Keratinocyte (primary cell): ENCODE measurements at places on chromosomes 4 and X.

- no peak for DNase-seq
Observed at GRCh38 chr4:22686141-22686540, 6.6 kb upstream of the GBA3 start.

GRCh38 chrX:46686003-46686645, 72.8 kb downstream of the SLC9A7 start:
- DNase-seq: no peak

DNA sequence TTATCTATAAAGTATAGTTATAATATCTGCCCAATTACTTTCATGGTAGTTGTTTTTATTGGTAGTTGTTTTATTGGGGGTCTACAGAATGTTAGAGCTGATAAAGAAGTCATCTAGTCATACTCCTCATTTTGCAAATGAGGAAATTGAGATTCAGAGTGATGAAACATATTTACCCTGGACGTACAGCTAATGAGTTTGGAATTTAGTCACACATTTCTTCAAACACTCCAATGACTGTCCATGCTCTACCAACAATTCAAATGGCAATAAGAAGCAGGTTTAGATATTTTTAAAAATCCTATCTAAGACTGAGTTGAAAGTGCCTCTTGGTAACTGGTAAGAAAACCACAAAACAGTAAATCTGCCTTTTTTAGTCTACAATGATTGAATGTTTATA, 98.2 kb downstream of the MAGEC1 start:
- DNase-seq: no peak

- no peak for DNase-seq
Observed at GRCh38 chrX:80246271-80246670, 174.0 kb upstream of the TENT5D start.

GRCh38 chrX:68922013-68922412, 93.2 kb downstream of the EFNB1 start:
- no peak for DNase-seq

GRCh38 chr4:158949099-158949498, 153.8 kb upstream of the RAPGEF2 start:
- DNase-seq: no peak

GRCh38 chr4:26424838-26425237, 65.4 kb downstream of the CCKAR start:
- DNase-seq: no peak

DNA sequence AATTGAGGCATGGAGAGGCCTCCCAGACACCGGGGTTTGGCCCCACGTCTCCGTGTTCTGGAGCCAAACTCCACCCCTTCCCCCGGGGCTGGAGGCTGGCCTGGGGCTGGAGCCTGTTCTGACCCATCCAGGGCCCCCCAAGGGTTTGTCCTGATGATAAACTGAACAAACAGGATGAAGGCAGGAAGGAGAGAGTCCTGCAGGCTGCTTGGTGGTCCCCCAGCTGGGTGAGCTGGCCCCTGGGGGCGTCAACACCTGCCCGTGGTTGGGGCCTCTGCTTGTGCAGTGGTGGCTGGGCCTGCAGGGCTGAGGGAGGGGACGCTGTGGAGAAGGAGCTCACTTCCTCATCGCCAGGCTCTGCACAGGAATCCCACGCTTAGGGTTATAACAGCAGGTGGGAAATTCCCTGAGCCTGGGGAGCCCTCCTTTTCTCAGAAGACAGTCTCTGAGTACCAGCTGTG, 2.3 kb downstream of the SH3TC1 start:
- no peak for DNase-seq

GRCh38 chr4:137804906-137805495, 272.7 kb upstream of the PCDH18 start:
- DNase-seq: no peak

DNA sequence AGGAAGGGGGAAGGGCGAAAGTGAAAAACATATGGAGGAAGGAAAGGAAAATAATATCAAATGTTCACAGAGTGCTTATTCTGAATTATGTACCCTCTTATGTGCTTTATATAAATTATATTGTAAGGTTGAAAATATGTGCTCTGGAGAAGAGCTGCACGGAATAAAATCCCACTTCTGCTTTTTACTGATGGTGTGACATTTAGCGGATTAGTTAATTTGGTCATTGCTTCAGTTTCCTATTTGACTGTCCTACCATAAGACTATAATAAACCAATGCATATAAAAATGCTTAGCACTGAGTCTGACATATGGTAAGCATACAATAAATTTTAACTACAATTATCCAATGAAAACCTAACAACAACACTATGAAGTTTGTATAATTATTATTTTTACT, 86.2 kb downstream of the NPFFR2 start:
- DNase-seq: no peak

GRCh38 chr4:13325744-13326143, 158.4 kb downstream of the RAB28 start:
- no peak for DNase-seq

DNA sequence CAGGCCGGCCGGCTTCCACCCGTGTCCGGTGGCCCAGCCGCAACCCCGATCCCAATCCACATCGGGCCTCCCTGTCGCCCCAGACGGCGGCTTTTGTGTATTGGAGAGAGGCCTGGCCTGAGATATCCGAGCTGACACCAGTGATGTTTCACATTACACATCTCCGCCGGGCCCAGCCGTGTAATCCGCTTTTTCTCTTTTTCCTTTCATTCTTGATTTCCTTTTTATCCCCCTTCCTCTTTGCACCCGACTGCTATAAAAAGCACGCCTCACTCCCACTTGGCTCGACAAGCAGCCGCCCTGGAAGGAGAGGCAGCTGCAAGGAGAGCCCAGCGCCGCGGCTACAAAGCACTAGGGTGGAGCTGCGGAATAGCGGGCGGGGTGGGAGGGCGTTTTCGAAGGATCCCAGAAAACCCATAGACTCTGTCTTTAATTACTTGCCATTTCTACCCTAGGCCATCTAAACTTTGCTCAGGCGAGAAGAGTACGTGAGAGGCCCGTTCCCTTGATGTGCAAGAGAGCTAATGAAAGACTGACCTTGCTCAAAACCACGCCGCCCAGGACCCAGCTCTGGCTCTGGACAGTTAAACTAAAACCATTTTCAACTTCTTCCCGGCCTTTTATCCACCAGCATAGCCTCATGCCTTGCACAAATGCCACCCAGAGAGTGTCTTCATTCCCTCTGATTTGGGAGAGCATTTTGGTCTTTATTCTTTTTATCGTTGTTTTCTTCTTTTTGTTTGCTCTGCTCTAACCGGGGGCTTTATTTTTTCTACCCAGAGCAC, 3.2 kb downstream of the PITX2 start:
- DNase-seq: no peak

DNA sequence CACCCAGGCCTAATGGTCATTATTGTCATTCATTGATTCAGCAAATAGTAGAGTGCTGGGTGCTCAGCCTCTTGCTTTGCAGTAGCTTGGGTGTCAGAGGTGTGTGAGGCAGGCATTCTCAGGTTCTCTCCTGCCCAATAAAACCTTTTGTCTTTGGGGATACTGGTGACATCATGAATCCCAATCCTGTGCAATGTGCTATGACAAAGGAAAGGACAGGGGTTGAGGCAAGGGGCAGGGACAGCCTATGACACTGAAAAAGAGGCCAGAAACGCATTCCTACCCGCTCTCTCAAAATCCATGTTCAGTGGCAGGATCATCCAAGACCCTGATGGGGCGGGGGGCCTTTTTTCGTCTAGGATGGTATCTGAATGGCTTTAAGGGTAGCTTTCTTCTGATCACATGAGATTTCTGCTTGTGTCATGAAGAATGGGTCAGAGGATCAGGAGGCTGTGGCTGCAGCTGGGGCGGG, 1.5 kb upstream of the FAM193A start:
- no peak for DNase-seq

DNA sequence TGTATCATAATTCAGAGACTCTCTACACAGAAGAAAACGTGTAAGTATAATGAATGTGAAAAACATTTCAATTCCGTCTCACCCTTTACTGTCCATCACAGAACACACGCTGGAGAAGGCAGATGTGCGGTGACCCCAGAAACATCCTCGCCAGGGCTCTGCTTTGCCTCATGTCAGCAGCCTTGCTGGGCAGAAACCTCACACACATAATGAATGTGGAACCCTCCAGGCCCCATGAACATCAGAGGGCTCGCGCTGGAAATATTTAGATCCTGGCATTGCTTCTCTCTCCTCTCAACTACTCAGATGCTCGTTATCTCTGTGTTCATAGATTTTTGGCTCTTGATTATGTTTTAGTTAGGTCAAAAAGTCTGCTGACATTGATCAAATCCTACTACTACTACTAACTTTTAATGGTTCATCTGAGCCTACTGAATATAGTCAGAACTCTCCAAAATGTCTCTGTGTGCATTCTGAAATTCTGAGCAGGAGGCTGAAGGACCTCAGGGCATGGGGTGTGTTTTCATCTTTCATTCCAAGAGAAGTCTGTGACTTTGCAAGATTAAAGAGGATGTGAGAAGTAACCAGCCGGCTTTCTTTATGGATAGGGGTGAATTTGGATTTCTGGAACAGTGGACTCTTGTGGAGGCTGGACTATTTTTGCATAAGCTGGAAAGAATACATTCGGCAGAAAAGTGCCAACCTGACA, 27.0 kb downstream of the SMIM43 start:
- no peak for DNase-seq
